ENCODE measurements at places on chromosomes 4 and X.

DNA sequence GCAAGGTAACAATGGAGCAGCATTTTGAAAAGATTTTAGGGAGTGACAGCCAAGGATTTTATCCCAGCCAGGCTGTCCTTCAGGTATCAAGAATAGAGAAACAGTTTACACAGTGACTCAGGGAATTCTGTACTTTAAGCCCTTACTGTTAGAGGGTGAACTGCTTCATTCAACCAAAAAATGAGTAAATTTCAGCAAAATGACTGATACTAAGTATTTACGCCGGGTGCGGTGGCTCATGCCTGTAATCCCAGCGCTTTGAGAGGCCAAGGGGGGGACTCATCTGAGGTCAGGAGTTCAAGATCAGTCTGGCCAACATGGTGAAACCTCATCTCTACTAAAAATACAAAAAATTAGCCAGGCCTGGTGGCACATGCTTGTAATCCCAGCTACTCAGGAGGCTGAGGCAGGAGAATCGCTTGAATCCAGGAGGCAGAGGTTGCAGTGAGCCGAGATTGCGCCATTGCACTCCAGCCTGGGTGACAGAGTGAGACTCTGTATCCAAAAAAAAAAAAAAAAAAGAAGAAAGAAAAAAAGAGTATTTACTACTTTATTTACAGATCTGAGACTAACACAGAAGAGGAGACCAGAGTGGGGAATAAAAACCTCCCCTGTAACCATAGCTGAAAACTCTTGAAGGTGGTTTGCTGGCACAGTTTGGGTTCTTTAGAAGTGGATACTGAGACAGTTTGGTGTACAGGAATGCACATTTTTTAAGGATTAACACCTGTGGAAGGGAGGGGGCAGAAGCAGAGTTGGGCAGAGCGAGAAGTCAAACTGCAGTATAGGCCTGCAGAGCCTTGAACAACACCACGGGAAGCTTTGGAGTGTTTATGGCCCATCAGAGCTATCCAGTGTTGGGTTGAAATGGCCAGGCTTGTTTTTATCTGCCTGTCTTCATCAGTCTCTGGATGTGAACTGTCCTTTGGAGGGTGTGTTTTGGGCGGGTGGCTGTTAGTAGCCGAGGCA, 40.5 kb downstream of the TMEM131L start:
- DNase-seq, result no peak

DNA sequence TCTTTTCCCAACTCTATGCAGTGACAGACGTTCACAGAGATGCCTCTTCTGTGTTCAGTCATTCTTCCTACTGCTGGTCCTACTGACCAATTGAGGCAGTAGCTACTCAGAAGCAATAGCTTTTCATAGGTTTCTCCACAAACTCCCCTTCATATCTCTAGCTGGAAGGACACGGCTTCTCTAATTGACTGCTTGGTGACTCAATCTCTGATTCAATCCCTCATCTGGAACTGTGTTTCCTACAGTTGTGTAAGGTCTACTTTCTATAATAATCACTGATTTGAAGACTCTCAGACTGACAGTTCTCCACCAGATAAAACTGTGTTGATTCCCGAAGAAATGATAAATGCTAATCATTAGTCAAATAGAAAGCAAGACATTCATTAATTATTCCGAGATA, 111.5 kb downstream of the DTHD1 start:
- DNase-seq, result no peak

GRCh38 chr4:98493296-98493695, 165.1 kb downstream of the TSPAN5 start:
- DNase-seq, result no peak

DNA sequence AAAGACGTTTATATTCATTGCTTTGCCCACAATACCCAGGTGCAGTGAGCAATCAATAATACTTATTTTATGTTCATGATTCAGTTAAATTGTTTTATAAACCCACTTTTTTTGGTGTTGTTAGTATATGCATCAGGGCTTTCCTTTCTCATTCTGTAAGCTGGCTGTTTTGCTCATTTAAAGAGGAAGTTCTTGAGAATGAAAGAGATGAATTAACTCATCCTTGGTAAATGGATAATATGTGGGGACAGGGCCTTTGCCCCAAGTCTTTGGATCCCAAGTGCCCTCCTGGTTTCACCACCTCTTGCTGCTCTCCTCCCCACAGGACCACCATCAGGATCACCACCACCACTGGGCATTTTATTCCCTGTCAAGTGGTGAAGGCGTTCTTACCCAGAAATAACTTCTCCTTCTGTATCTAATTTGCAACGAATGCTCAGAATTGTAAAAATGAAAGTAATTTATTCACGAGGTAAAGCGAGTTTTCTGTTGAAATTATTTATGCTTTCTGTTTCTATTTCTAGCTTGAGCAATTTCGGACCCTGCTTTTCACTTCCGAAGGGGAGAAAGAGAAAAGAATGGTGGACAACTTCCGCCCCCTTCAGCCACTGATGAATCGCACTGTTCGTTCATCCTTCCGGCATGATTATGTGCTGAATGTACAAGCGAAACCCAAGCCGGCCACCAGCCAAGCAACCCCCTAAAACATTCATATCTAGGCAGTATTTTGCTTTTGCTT, 8.2 kb upstream of the ZRSR2 start:
- DNase-seq, result no peak

DNA sequence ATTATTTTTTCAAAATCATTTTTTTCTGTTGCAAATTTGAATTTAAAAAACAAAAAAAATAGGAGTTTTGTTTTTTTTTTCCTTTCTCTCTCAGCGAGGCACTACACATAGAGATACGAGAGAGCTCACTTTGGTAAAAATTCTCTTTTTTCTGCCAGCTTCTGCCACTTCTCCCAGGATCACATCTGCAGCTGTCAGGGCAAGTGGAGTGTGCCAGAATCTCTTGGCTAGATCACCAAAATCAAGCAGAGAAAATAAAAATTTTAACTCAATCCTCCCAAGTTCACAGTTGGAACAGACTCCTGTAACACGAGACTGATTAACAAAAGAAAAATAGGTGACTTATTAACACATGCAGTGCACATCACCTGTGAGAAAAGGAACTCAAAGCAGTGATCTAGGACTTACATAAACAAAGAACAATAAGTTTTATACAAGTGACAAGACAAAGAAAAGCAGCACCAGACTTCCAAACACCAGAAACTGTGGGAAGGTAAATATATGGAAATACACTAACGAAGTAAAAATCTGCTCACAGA, 213.2 kb upstream of the ZFP42 start:
- no peak for DNase-seq

- DNase-seq, result no peak
Observed at GRCh38 chr4:141090473-141090872, 42.8 kb downstream of the RNF150 start.

- DNase-seq, result no peak
Observed at GRCh38 chrX:5907207-5907606, 321.5 kb downstream of the NLGN4X start.

DNA sequence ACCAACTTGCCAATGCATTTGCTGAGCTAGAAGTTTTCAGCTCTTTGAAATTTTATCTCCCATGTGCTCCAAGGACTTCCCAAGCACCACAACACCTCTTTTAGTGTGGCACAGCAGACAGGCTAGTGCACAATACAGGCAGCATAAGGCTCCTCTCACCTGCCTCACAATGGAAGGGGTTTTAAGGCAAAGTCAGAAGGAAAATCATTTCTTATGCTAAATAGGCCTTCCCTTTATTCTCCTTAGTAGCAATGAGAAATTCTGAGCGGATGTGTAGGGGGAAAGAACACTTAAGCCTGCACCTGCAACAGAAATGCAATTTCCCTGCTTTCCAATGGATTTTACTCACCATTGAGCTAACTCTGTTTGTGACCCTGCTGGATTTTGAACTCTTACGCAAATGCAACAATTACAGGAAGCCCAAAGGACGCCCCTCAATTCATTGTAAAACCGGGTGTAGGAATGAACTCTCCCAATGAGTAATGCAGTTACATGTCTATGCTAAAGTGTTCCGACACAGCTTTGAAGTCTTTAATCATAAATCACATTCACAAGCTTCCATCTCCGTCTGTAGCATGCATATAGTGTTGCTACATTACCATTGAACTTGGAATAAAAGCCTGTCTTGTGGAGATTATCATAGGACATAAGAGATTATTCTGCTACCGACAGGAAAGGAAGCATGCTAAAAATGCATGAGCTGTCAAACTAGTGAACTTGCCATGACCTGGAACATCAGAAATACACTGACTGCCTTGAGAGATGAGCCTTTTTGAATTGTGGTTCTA, 1084.9 kb downstream of the RPA4 start:
- no peak for DNase-seq

Measured in pulmonary artery endothelial cell (primary cell).